H1 (cell line): ENCODE measurements at places on chromosomes 6 and 20. TPM values are rescaled to one million over a fixed set of nuclear protein-coding genes. Genes with fewer than 3 reads are reported as not detected.

GRCh38 chr6:39268721-39269120 is 39.4 kb upstream of the KCNK5 start:
- no peak overlapping the region for H3K27ac ChIP-seq
- no peak for DNase-seq
- no peaks in the 10 kb centered on the region for H3K36me3 ChIP-seq
- H3K27me3 ChIP-seq = no peaks in the 10 kb centered on the region
- H3K4me3 ChIP-seq = no peak overlapping the region

DNA sequence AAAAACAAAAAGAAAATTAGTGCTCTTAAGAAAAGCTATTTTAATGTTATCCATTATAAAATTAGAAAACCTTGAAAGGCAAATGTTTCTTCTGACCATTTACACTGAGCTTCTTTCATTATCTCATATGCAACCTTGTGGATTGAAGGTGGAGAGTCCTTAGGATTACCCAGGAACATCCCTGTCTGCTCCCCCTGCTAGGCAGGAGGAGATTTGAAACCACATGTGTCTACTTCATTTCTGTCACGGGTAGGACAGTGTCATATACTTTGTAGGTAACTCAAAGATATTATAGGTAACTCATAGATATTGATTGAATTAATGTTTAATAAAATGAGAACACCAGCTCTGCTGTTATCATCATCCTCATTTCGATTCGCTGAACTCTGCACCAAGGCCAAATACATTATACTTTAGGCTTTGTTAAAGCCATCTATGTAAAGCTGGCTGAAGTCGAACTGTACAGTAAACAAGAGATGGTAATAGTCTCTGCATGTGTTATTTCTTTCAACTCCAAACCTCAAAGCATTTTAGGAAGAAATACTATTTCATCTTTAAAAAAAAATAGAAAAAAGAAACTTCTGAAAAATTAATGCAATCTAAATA is 49.5 kb downstream of the HDAC2 start:
- H3K36me3 ChIP-seq = no peaks in the 10 kb centered on the region
- no peaks in the 10 kb centered on the region for H3K4me1 ChIP-seq
- H3K4me3 ChIP-seq = no peak overlapping the region
- no peak for DNase-seq

DNA sequence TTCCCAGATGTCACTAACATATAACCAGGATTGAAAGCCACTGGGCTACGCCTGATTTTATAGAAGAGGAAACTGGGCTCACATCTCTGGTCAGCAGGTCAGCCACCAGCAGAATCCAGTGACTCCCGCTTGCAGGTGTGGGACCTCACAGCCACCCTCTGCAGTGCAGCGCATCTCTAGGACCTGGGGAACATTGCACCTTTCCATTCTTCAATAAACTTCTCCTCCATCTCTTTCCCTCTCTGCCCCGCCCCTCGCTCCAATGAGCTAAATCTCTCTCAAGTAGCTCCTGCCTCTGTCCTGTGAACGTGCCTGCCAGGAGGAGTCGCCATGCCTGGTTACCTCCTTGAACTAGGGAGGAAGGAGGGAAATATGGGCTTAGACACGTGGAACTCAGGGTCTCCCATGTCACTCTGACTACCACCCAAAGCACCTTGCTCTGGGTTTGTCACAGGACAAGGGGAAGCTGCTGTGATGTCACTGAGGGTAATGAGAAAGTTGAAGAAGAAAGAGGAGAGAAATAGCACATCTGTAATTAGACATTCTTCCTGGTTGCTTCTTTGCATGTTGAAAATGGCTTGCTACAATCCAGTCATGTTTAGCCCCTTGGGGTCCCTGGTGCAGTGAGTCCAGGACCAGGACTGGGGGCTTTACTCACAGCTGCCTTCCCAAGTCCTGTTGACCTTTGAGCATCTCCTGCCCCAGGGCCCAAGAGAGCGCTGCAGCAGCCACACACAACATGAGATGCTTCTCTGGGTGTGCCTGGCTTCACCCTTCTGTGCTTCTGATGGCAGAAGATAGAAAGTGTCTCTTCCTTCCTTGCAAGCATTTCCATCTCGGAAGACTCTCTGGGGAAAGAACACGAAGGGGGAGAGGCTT is 469.4 kb downstream of the PREX1 start:
- no peak for DNase-seq
- no peak overlapping the region for H3K27ac ChIP-seq
- H3K4me3 ChIP-seq = no peak overlapping the region
- no peaks in the 10 kb centered on the region for H3K4me1 ChIP-seq

TXLNB gene
- 0.17 and 0.21 TPM in 2 replicates for total RNA-seq

KIAA0408 gene
- total RNA-seq = 9.2 and 10.8 TPM in 2 replicates
